ENCODE measurements at places on chromosomes 4 and X.

- DNase-seq: no peak
These were observed 918 bp downstream of the HAUS3 start for GRCh38 chr4:2241003-2241402.

- DNase-seq: no peak
These were observed 30.6 kb downstream of the ZNF182 start for GRCh38 chrX:47973235-47973634.

DNA sequence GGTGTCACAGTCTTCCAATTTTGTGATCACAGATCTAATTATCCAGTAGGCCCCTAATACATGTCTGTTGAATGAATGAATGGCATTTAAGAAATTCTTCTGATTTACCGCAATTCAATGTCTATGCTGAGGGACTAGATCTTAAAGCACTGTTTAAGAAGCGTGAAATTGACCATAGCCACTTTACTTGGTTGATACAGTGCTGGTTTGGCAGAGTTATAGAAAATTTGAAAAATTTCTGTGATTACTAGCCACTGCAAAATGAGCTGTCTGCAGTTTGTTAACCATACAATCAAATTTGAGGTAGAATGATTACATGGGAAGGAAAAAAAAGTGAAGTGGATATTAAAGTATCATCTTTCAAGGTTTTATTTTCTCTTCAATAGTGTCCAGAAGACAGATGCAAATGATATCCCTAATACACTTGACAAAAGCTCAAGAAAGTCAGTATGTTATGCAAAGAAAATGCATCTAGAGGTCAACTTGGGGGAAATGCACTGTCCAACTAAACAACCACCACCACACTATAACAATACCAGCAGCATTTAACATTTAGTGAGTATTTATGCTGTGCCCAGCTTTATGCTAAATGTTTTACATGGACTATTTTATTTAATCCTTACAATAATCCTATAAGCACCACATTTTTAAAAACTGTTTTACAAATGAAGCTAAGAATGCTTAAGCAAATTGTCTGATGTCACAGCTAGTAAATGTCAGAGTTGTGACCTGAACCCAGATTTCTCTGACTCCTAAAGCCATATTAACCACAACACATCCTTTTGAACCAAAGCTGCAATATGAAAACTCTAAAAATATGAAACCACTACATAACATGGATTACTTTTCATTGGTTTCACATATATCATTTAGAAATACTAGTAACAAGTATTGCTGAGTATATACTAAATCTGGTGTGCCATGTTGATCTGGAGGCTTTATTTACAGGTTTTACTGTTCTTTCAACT, 217.9 kb upstream of the MAB21L2 start:
- no peak for DNase-seq

DNA sequence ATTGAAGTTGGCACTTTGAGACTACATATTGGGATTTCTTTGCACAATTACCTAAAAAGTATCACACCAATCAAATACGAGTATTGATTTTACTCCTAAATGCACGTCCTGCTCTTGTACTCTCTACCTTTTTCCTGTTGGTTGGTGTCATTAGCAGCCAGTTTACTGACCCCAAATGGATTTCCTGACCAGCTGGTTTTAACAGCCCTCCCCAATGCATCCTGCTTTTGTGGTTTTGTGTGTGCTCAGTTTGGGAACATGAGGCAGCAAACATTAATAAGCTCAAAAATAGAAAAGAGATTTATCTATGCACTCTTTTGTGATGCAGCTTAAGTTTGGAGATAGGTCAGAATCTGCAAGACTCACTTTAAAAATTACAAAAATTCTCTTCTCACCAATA, 230.3 kb downstream of the MAPK10 start:
- no peak for DNase-seq

- DNase-seq: no peak
These were observed 109.8 kb downstream of the LUZP4 start for GRCh38 chrX:115399306-115399705.

DNA sequence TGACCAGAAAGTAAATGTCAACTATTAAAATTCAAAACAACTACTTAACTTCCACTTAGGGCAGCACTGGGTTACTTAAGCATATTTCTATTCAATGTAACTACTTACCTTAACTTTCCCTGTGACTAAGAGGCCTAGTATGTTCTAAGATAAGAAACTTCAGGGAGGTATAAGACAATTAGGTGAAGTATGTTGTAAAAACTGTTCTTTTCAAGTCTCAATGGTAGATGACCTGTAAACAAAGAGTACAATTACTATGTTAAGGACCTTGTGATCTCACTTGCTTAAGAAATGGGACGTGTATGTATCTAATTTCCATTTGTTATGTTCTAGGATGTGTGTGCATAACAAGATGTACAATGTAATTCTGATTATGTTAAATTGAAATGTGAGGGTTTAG, 960.5 kb downstream of the CCSER1 start:
- no peak for DNase-seq

DNA sequence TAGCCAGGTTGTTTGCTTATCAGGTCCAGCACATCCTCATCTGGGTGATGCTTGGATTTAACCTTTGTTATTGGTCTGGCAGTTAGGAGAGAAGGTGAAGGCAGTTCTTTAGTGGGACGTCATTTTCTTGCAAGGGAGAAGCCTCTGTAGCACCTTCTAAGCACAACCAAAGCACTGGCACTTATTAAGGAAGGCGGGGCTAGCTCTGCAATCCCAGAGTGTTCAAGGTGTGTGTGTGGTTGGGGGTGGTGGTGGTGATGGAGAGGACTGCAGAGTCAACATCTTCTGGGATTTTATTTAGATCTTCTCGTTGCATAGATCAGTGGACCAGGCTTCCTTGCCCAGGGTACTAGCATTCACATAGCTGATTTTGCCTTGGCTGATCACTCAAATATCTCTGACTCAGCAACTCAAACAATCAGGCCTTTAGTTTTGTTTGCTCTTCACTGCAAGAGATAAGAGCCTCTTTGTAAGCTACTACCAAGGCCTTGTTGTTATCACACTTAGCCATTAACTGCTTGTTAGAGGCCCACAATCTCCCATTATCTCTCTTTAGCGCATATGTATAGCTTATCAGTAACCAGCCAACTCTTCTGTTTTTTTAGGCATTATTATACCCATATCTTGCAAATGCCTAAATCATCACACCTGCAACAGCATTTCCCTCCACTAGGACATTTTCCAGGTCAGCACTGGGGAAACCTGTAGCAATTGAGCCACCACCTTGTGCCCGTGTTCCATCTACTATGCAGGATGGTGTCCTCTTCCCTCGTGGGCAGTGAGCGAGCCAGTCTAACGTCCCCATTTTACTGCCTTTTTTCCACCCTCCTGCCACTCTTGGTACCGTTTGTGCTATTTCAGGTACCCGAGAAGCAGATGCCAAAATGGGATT, 36.5 kb upstream of the LINC00632 start:
- no peak for DNase-seq

DNA sequence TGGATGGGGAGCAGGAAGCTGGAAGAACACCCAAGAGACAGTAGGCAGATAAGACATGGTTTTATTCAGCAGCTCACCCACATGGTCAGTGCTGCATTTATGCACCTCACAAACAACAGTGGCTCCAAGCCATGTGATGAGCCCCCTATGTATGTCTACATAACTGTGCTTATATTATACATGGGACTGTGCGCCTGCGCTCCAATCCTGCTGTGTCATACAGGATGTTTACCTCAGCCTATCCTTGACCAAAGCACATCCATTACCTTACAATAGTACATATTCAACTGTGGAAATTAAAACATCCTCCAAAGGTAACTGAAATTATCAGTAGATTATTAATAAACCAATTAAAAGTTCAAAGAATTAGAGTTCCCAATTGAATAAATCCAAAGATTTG, 44.1 kb upstream of the SGMS2 start:
- no peak for DNase-seq

GRCh38 chrX:13702111-13702789, 13.3 kb downstream of the RAB9A start:
- no peak for DNase-seq

DNA sequence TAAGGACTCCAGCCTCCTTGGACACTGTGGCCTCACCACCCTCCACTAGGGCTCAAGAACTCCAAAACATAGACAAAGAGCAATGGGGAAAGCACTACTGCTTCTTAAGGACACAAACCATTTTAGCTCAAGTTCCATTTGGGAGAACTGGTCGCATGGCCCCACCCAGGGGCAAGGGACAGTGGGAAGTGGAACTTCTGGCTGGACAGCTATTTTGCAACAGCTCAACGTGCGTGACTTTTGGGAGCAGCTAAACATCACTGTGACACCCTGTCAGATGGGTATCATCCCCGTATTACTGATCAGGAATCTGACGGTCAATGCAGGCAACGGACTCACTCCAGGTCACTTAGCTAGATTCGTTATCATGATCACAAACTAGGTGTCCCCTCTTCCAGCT, 9.0 kb upstream of the GLOD5 start:
- no peak for DNase-seq

GRCh38 chr4:119110121-119110520, 25.5 kb upstream of the MYOZ2 start:
- DNase-seq: no peak

DNA sequence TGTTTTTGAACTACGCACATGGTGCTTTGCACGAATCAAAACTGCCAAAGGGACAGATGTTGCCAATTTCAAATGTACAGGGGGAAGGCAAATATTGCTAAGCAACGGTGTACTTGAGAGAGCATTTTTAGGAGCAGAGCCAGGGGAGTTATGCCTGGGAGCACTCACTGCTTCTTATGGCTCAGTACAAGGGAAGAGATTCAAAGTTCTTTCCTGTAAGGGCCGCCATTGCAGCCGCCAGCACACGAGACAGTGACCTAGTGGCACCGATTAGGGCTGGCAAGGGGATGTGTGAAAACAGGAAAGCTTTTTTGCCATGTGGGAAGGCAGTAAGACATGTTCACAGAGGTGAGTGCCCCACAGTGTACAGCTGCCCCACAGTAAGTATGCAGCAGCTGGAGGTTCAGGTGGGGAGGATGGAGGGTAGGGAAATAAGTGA, 133.8 kb downstream of the AFF1 start:
- no peak for DNase-seq

DNA sequence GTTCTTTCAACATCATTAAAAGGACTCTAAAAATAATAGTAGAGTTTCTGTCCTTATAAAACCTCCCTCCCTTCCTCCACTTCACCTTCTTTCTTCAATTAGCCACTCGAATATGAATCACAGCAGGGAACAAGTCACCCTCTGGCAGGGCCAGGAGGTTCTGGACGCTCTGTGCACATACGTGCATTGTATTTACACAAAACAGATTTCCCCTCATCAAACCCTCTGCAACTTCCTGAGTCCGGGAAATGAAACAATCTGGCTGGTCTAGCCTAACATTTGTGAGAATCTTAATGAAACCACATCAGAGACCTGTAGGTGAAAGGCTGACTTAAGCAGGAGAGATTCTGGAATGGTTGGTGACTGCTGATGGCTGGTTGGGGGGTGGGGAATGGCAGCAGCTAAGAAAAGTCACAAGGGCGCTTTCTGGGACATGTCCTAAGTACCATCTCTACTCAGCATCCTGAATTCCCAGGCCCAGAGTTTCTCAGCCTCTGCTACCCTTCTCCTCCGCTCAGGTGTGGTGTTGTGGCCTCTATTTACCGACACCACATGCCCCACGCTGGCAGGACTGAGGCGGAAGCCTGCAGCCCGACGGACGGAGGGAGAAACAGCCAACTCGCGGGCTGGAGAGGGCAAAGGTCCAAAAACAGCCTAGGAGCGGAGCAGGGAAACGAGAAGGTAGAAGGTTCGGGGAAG, 1.0 kb downstream of the ZDHHC9 start:
- DNase-seq: peak; percentile 55

- DNase-seq: peak; percentile 88
These were observed 759 bp downstream of the H2AZ1 start for GRCh38 chr4:99949034-99949998.

DNA sequence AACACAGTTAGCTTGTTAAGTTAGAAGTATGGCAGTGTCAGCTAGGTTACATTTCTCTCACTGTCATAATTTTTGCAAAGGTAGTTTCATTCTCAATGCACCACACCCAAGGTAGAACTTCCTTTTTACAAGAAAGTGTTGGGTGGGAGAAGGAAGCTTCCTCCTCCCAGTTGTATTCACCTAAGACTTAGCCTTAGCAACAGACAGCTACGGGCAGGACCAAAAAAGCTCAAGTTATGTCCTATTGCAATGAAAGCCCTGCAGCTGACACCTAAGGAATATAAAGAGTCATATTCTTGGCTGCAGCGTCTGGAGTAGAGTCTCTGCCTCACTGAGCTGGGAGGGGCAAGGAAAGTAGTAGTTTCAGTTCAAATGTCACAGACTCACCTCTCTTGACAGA, 25.1 kb upstream of the PRDM8 start:
- DNase-seq: no peak

DNA sequence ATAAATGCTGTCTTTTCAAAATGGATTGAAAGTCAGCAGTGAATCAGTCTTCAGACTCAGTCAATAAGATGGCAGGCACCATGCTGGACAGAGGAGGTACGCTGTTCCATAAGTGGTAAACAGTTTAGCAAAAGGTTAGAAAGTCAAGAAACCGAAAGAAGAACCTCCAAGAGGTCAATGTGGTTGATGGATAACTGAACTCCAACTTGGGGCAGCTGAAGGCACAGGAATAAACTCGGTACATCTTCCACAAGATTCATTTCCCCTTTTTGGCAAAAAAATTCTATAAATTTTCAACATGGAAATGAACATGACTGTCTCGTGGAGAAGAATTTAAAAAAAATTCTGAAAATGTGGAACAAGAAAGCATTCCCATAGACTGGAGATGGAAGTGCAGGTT, 18.4 kb upstream of the SEL1L3 start:
- no peak for DNase-seq

DNA sequence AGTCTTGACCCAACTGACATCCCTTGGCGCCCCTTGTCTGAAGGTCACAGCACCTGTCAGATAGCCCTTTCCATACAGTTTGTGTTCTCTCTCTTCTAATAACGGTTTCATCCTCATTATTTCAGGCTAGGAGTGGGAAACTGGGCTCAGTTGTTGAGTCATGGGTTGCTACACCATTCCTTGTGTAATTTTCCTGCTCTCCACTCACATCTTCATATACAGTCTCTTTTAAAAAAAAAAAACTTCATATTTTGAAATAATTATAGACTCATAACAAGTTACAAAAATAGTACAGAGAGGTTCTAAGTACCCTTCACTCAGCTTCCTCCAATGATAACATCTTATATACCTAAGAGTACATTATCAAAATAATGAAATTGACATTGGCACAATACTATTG, 60.2 kb upstream of the GRPR start:
- DNase-seq: no peak

- DNase-seq: no peak
These were observed 19.2 kb upstream of the PHEX start for GRCh38 chrX:22012931-22013330.

DNA sequence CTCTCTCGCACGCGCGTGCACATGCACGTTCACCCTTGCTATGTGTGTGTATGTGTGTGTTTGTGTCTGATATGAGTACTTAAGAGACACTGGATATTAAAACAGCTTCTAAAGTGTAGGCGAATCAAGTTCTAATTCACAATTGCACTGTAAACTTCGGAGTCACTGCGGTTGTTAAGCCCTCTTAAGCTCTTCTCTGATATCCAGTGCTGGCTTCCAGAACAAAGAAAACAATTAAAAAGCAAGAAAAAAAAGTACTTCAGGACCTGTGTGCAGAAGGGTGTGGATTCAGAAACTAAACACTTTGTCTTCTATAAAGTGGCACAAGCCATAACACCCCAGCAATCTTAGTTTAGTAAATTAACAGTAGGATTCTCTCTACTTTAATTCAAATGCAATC, 300.2 kb downstream of the PCDH7 start:
- DNase-seq: no peak

GRCh38 chr4:167918077-167918476, 174.3 kb upstream of the ANXA10 start:
- DNase-seq: no peak

- no peak for DNase-seq
These were observed 600.6 kb upstream of the PCDH10 start for GRCh38 chr4:132548463-132548862.

- no peak for DNase-seq
These were observed 53.4 kb downstream of the PSAPL1 start for GRCh38 chr4:7381221-7381889.

Measured in lung microvascular endothelial cell (primary cell).